ENCODE measurements at places on chromosomes 5 and 9. TPM values are rescaled to one million over a fixed set of nuclear protein-coding genes. Genes with fewer than 3 reads are reported as not detected.

- peak overlapping the region; percentile 51 for H3K27ac ChIP-seq
- H3K27me3 ChIP-seq, result no peaks in the 10 kb centered on the region
- no peak overlapping the region for H3K4me3 ChIP-seq
- H3K4me1 ChIP-seq, result peaks cover 6% of the 10 kb centered on the region
Observed at GRCh38 chr5:149863830-149864229, 80.8 kb downstream of the PDE6A start.

DNA sequence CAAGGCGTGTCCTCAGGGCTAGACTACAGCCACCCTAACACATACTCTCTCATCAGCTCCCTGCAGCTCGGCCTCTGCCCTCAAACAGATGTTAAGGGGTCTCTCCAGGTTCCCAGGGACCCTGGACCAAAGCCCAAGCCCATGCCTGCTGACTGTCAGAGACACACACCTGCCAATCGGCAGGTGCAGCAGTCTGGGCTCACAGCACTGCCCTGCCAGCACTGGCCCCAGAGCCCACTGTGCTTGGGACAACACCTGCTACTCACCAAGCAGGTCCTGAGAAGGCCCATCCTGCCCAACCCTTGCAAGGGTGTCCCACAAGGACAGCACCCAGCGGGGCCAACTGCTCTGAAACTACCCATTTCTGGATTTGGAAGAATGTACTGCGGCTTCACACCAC, 20.2 kb upstream of the ZDHHC11 start:
- H3K36me3 ChIP-seq, result peaks cover 61% of the 10 kb centered on the region
- no peak overlapping the region for H3K27ac ChIP-seq
- H3K4me1 ChIP-seq, result no peaks in the 10 kb centered on the region
- H3K4me3 ChIP-seq, result no peak overlapping the region
- H3K27me3 ChIP-seq, result no peaks in the 10 kb centered on the region

Gene CXCL14
- total RNA-seq, result not detected

DNA sequence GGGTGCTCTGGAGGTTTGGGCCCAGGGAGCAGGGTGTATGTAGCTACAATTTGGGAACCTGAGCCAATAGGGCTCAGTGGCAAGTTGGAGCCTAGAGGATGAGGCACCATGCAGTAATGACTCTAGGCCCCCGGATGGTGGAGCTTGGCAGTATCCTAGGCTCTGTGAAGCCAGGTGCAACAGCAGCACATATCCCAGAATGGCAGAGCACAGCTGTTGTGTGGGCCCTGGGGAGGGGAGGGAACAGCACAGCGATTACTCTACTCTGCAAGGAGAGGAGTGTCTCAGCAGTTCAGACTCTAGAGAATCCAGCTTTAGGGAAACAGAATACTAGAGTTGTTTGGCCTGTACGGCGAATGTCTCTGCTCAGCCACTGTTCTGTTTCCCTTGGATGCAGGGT, 56.1 kb downstream of the LRRTM2 start:
- DNase-seq, result no peak
- no peaks in the 10 kb centered on the region for H3K36me3 ChIP-seq
- H3K4me1 ChIP-seq, result no peaks in the 10 kb centered on the region
- peaks cover 2% of the 10 kb centered on the region for H3K27me3 ChIP-seq
- H3K27ac ChIP-seq, result no peak overlapping the region

- H3K27me3 ChIP-seq, result no peaks in the 10 kb centered on the region
- H3K27ac ChIP-seq, result no peak overlapping the region
- peaks cover 2% of the 10 kb centered on the region for H3K4me1 ChIP-seq
Observed at GRCh38 chr5:178869577-178869976, 9.8 kb downstream of the ZNF354B start.

Gene FKTN
- 12.8 TPM for total RNA-seq

Gene BNC2
- total RNA-seq, result not detected

GRCh38 chr9:95246547-95246946, 71.0 kb downstream of the FANCC start:
- no peak overlapping the region for H3K4me3 ChIP-seq
- no peaks in the 10 kb centered on the region for H3K4me1 ChIP-seq
- H3K27ac ChIP-seq, result peak overlapping the region; percentile 54
- no peaks in the 10 kb centered on the region for H3K27me3 ChIP-seq
- DNase-seq, result no peak

GRCh38 chr9:137907776-137908175, 30.2 kb downstream of the CACNA1B start:
- no peak overlapping the region for H3K27ac ChIP-seq
- no peaks in the 10 kb centered on the region for H3K4me1 ChIP-seq
- H3K36me3 ChIP-seq, result no peaks in the 10 kb centered on the region
- no peak overlapping the region for H3K4me3 ChIP-seq
- no peak for DNase-seq
- H3K27me3 ChIP-seq, result no peaks in the 10 kb centered on the region

DNA sequence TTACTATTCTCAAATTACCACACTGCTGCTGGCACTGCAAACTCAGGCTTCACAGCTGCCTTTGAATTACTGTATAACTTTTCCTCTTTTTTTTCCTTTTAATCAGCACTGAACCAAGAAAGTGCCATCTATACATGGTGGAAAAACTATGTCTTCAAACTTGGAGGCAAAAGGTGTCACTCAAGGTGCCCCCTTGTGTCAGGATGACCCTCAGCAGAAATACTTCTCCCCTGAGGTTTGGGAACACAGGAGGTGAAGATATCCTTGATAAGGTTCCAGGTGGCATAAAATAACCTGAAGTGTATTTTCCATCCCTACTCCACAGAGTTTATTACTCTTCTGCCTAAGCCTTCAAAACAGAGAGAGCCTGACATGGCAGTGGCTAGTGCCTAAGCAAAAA, 14.5 kb downstream of the FRMD3 start:
- H3K4me3 ChIP-seq, result no peak overlapping the region
- peaks cover 4% of the 10 kb centered on the region for H3K27me3 ChIP-seq
- H3K36me3 ChIP-seq, result no peaks in the 10 kb centered on the region
- no peak overlapping the region for H3K27ac ChIP-seq
- H3K4me1 ChIP-seq, result no peaks in the 10 kb centered on the region

GRCh38 chr5:160071516-160071915, 47.7 kb downstream of the PWWP2A start:
- no peaks in the 10 kb centered on the region for H3K27me3 ChIP-seq
- H3K36me3 ChIP-seq, result no peaks in the 10 kb centered on the region
- H3K27ac ChIP-seq, result no peak overlapping the region
- H3K4me3 ChIP-seq, result no peak overlapping the region
- peaks cover 6% of the 10 kb centered on the region for H3K4me1 ChIP-seq

Gene IRX2
- total RNA-seq, result not detected

- no peaks in the 10 kb centered on the region for H3K27me3 ChIP-seq
- peaks cover 9% of the 10 kb centered on the region for H3K36me3 ChIP-seq
- H3K4me3 ChIP-seq, result no peak overlapping the region
- H3K4me1 ChIP-seq, result no peaks in the 10 kb centered on the region
- H3K27ac ChIP-seq, result no peak overlapping the region
Observed at GRCh38 chr5:53691014-53691413, 130.6 kb downstream of the NDUFS4 start.

Gene MYOT
- total RNA-seq, result not detected

DNA sequence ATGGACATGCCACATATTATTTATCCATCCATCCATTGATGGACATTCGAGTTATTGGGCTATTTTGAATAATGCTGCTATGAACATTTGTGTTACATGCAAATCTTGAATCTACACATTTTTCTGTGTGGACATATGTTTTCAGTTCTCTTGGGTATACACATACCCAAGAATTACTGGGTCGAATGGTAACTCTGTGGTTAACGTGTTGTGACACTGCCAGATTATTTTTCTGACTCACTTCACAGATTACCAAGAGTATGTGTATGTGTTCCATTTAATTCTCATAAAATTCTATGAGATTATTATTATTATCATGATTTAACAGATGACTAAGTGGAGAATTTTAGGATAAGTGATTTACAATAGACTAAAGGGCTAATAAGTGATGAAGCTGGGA, 26.7 kb downstream of the CYFIP2 start:
- H3K36me3 ChIP-seq, result peaks cover 83% of the 10 kb centered on the region
- H3K4me3 ChIP-seq, result no peak overlapping the region
- no peak for DNase-seq
- H3K27me3 ChIP-seq, result no peaks in the 10 kb centered on the region
- H3K27ac ChIP-seq, result no peak overlapping the region

DNA sequence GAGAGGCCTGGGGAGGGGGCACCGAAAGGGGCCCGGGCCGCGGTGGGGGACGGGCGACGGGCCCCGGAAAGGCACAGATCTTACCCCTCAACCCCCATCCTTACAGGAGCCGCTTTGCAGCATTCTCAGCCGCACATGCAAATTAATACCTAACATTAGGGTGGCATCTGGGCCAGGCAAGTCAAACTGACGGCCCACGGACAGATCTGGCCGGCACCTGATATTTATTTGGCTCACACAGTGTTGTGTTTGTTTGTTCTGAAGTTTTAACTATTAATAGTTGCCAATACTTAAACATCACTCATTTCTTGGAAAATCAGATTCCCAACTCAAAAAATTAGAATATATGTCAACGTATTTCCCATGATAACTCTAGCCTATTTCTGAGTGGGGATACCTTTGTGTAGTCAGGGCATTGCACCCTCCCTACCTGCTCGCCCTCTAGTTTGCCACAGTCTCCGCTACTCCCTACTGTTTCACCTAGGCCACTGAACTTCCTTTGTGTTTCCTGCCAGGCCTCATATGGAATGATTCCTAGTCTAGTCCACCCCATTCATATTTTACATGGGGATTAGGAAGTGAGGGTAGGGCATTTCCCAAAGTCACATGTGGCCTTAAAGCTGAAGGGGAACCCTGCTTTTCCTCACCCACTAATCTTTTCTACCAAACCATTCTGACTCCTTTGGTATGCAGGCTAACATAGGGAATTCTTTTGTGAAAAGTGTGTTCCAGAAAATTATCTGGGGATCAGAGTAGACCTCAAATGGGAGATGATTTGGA, 71.9 kb upstream of the LARP1 start:
- H3K4me1 ChIP-seq, result peaks cover 5% of the 10 kb centered on the region
- H3K36me3 ChIP-seq, result no peaks in the 10 kb centered on the region
- peak overlapping the region; percentile 53 for H3K4me3 ChIP-seq
- DNase-seq, result no peak
- H3K27ac ChIP-seq, result peak overlapping the region; percentile 61

Gene CNTNAP3
- not detected for total RNA-seq

DNA sequence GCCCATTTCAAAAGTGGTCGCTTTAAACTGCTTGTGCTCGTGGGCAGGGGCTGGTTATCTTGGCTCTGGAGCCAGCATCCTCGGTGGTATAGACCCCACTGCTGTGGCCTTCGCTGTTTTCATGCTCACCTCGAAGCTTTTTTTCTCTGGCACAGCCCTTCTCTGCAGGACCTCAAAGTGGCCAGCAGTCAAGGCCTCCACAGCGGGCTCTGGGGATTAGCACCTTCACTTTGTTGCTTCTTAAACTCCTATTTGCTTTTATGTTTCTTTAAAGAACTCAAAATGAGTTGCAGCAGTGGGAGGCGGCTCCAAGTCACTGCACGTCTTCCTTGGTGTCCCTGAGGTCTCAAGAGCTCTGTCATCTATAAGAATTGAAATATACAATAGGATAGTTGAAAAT, 165.1 kb downstream of the CACNA1B start:
- DNase-seq, result no peak
- H3K27ac ChIP-seq, result no peak overlapping the region
- H3K27me3 ChIP-seq, result peaks cover 9% of the 10 kb centered on the region
- H3K4me1 ChIP-seq, result no peaks in the 10 kb centered on the region
- no peak overlapping the region for H3K4me3 ChIP-seq

- H3K36me3 ChIP-seq, result no peaks in the 10 kb centered on the region
- no peaks in the 10 kb centered on the region for H3K4me1 ChIP-seq
- no peak overlapping the region for H3K4me3 ChIP-seq
- DNase-seq, result no peak
- H3K27me3 ChIP-seq, result peaks cover 9% of the 10 kb centered on the region
Observed at GRCh38 chr5:53179691-53180090, 70.1 kb upstream of the MOCS2 start.

DNA sequence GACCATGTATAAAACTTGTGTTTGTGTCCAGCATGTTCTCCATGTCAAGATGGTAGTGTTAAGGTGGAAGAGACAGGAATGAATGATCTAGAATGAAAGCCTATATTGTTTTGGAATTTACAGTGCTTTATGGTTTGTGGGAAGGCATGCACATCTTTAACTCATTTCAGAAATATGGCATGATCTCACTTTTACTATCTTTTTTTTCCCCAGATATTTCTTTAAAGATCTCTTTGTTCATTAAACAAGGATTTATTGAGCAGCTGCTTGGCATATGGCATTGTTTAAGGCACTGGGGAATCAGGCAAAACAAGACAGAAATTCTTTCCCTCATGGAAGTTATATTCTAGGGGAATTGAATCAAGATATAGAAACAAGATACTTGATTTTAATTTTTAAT, 51.7 kb downstream of the SLC12A2 start:
- peaks cover 34% of the 10 kb centered on the region for H3K36me3 ChIP-seq
- no peak for DNase-seq
- H3K4me1 ChIP-seq, result no peaks in the 10 kb centered on the region
- H3K27me3 ChIP-seq, result no peaks in the 10 kb centered on the region

DNA sequence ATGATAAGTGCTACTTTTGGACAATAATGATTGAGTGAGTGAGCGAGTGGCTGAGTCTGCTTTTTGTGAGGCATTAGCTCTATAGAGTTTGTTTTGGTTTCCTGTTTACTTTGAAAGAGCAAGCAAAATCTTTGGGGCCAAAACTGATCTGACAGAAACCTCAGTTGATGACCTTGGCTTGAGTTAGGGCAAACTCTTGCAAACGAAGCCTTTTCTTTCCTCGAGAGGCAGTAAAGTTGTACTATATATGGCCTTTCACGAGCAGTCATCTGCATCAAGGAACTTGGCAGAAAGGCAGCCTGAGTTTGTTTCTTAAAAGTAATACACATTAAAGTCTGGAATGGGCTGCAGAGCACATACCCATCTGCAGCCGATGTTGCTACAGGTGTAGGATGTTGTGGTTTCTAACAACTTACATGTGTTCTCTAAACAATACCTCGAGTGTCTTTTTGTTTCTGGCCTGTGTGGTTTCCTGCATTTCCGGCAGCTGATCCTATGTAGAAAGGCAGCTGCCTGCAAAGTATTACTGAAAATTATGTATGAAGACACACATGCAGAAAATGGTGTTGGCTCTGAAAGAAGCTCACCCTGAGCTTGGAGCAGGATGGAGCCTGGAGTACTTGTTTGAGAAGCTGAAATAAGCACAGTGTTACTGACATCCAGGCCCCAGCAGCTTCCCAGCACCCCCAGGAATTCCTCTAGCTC, 60.8 kb downstream of the FOXD1 start:
- H3K4me1 ChIP-seq, result peaks cover 26% of the 10 kb centered on the region
- peak; percentile 85 for DNase-seq
- H3K4me3 ChIP-seq, result peak overlapping the region; percentile 50

GRCh38 chr5:112388739-112389138, 30.3 kb downstream of the EPB41L4A start:
- peaks cover 7% of the 10 kb centered on the region for H3K27me3 ChIP-seq

Gene PCDHGC5
- total RNA-seq, result not detected

DNA sequence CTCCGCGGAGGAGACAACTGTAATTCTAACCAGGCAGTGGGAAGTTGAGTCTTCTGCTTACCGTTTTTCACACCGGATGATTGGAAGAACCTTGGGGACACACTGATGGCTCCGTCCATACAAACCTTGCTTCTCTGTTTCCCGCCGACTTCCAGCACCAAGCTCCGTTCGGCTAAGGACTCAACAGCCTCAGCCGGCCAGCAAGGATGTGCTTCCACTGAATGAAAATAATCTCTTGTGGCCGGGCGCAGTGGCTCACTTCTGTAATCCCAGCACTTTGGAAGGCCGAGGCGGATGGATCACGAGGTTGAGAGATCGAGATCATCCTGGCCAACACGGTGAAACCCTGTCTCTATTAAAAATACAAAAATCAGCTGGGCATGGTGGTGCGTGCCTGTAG, 1.8 kb upstream of the EDF1 start:
- H3K4me3 ChIP-seq, result peak overlapping the region; percentile 72
- no peak overlapping the region for H3K27ac ChIP-seq
- peaks cover 18% of the 10 kb centered on the region for H3K36me3 ChIP-seq
- no peak for DNase-seq
- H3K27me3 ChIP-seq, result no peaks in the 10 kb centered on the region

Gene KCNV2
- not detected for total RNA-seq

GRCh38 chr9:131995382-131995781, 84.3 kb downstream of the MED27 start:
- H3K27ac ChIP-seq, result no peak overlapping the region
- H3K4me3 ChIP-seq, result no peak overlapping the region
- no peak for DNase-seq
